ENCODE measurements at places on chromosomes 1 and 21.

DNA sequence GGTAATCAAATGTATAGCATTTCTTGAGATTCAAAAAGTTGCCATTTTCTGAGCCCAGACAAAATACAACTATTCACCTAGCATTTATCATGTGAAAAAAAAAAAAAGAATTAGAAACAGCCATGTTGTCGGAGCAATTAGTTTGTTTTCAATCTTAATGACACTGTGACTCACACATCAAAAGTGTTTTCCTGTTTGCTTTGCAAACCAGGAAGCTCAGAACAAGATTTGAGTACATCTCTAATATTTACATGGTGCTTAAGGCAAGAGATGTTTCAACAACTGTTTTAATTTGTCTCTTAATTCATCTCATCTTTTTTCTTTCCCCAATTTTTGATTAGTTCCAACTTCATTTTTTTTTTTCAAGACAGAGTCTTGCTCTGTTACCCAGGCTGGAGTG, 62.5 kb upstream of the CAPZB start:
- DNase-seq, result no peak

GRCh38 chr1:236021424-236022135, 43.3 kb downstream of the NID1 start:
- no peak for DNase-seq

DNA sequence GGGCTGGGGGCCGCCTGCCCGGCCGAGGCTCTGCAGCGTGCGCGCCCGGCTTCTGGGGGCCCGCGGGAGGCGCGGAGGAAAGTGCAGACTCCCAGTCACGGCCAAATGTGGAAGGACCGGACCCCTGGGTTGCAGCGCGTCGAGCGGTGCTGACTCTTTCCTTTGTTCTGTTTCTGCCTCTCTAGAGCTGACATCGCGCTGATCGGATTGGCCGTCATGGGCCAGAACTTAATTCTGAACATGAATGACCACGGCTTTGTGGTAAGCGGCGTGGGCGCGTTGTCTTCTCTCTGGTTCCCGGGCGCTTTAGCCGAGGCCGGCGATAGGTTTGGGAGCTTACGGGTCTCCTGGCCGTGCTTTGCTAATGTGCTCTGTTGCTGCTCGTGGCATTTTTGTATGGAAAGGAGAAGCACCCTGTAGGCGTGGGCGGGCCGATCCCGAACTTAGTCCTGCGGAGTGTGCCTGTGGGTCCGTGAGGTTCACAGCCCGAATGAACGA, 629 bp downstream of the PGD start:
- peak; percentile 34 for DNase-seq

- no peak for DNase-seq
Observed at GRCh38 chr1:229474509-229474908, 33.6 kb downstream of the NUP133 start.

DNA sequence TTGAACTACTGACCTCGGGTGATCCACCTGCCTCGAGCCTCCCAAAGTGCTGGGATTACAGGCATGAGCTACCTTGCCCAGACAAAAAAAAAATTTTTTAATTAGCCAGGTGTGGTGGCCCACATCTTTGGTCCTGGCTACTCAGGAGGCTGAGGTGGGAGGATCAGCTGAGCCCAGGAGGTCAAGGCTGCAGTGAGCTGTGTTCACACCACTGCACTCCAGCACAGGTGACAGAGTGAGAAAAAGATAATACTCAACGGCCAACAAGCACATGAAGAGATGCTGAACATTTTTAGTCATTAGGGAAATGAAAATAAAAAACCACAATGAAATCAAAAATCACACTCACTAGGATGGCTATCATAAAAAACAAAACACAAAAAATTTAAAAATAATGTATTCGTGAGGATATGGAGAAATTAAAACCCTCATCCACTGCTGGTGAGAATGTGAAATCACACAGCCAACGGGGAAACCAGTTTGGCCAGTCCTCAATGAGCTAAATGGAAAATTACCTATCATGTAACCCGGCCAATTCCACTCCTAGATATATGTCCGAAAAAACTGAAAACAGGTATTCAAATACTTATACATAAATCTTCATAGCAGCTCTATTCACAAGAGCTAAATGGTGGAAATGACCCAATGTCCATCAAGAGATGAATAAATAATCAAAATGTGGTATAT, 41.2 kb downstream of the ENAH start:
- DNase-seq, result peak; percentile 24
